ENCODE measurements at places on chromosomes 2 and 18. TPM values are rescaled to one million over a fixed set of nuclear protein-coding genes. Genes with fewer than 3 reads are reported as not detected.

The SPP2 gene
- total RNA-seq = not detected

The ANKRD23 gene
- 2.6 TPM for total RNA-seq

The DSC2 gene
- 7.1 TPM for total RNA-seq

The C2orf66 gene
- total RNA-seq = 0.32 TPM

The ALPI gene
- not detected for total RNA-seq

The NEU2 gene
- total RNA-seq = not detected

The THADA gene
- total RNA-seq = 71.6 TPM

The MC2R gene
- not detected for total RNA-seq

The TANK gene
- 110 TPM for total RNA-seq

The HOXD8 gene
- 12.3 TPM for total RNA-seq

The RBM45 gene
- 30.8 TPM for total RNA-seq

The SERPINB5 gene
- total RNA-seq = 27.1 TPM

All from urinary bladder (tissue), 4 donors.